ENCODE measurements at places on chromosomes 12 and 14. TPM values are rescaled to one million over a fixed set of nuclear protein-coding genes. Genes with fewer than 3 reads are reported as not detected.

DNA sequence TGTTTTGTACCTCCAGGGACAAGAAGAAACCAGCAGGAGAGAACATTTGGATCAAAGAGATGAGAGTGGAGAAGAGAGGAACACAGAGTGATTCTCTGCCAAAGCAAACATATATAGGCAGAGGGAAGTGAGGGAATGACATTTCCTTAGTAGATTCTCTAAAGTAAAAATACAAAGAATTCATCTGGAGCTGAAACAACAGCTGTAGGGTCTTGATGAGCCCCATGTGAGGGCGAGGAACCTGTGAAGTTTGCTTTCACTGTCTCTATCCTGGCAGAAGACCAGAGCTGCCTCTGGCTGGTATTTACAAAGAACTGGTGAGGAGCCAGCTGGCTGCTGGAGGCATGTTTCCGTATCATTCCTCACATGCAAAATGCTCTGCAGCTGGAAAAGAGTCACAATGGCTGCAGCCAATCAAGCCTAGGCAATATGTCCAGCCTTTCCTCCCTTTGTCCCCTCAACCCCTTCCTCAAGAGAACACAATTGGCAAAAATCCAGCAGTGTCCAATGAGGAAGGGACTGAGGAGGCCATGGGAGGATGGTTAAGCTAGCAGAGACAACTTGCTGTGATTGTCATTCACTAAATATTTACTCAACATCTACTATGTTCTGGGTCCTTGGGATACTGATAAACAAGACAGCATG lies 122.5 kb downstream of the PHLDA1 start:
- peak; percentile 36 for DNase-seq
- peaks cover 17% of the 10 kb centered on the region for H3K4me1 ChIP-seq
- no peaks in the 10 kb centered on the region for H3K27me3 ChIP-seq
- peak overlapping the region; percentile 30 for H3K27ac ChIP-seq

DNA sequence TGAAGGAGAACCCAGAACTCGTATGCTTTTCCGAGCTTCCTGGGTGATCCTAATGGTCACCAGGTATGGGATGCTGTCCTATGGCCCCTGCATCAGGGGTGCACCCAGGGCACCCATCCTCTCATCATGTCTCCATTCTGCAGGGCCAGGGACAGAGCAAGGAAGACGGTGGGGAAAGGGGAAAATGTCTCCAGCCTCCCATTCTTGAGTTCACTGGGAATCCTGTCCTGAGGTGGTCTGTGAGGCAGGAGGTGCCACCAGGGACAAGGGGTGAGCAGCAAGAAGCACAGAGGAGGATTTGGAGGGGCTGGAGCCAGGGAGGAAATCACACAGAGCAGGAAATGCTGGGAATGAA lies 14.9 kb upstream of the SLC6A12 start:
- no peaks in the 10 kb centered on the region for H3K36me3 ChIP-seq
- no peak overlapping the region for H3K4me3 ChIP-seq
- H3K27me3 ChIP-seq = no peaks in the 10 kb centered on the region

DNA sequence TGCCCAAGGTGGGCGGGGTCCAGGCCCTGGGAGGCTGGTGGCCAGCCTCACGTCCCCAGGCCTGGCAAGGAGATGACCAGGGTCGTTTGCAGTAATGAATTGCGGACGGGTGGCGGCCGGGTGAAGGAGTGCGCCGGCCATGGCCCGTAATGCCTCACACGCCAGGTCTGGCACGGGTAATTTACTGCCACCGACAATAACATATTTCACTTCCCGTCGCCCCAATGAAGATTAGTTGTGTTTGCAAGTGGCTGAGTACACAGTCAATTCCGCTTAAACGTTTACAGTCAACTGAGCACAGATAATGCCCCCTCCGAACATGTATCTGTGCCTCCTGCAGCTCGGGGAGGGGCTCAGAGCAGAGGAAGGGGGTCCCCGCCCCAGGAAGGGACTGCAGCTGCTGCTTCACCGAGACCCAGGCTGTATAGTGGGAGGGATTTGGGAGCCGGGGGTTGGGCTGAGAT lies 48.3 kb downstream of the MVK start:
- H3K27me3 ChIP-seq = no peaks in the 10 kb centered on the region
- no peaks in the 10 kb centered on the region for H3K36me3 ChIP-seq
- H3K4me3 ChIP-seq = no peak overlapping the region
- DNase-seq = no peak
- H3K27ac ChIP-seq = no peak overlapping the region
- no peaks in the 10 kb centered on the region for H3K4me1 ChIP-seq

DNA sequence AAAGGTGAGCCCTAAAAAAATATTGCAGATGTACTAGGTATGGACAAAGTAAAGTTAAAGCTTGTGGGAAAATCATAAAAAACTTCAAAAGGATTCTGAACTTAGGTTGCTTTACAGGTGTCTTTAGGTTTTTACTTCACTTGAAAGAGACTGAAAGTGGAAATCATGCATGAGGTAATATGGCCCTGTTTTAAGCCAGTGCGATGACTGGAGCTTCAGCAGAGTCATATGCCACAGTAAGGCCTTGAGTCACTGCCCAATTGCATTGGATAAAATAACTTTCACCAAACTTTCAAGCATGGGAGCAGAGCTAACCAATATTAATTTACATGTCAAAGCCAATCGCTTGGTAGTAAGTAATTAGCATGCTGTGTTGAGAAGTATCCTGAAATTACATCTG lies 63.9 kb upstream of the TMEM260 start:
- no peak overlapping the region for H3K27ac ChIP-seq
- H3K27me3 ChIP-seq = no peaks in the 10 kb centered on the region
- H3K4me1 ChIP-seq = no peaks in the 10 kb centered on the region
- no peaks in the 10 kb centered on the region for H3K36me3 ChIP-seq

GRCh38 chr12:23810329-23810902 lies 139.1 kb downstream of the SOX5 start:
- no peaks in the 10 kb centered on the region for H3K36me3 ChIP-seq
- no peak for DNase-seq
- no peak overlapping the region for H3K4me3 ChIP-seq
- no peaks in the 10 kb centered on the region for H3K27me3 ChIP-seq

GRCh38 chr14:100633406-100633805 lies 46.2 kb upstream of the BEGAIN start:
- peak; percentile 57 for DNase-seq
- H3K4me3 ChIP-seq = no peak overlapping the region
- no peak overlapping the region for H3K27ac ChIP-seq
- no peaks in the 10 kb centered on the region for H3K27me3 ChIP-seq

DNA sequence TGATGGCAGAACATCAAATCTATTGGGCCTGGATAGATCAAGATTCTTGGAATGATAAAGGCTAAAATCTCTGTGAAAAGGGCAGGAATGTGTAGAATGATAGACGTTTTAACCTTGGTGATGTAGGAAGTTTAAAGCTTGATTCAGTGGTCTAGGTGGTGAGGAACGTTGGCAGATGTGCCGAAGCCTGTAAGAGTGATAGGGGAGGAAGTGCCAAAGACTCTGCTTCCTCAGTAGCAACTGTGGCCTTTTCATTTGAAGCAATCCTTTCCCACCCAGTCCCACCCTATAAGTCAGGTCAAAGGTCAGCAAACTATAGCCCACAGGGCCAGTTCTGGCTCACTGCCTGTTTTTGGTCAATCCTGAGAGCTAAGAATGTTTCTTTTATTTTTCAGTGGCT lies 62.2 kb downstream of the MBIP start:
- DNase-seq = no peak
- H3K4me1 ChIP-seq = no peaks in the 10 kb centered on the region
- no peak overlapping the region for H3K27ac ChIP-seq
- H3K4me3 ChIP-seq = no peak overlapping the region

GRCh38 chr14:58491593-58491992 lies 64.1 kb downstream of the KIAA0586 start:
- no peaks in the 10 kb centered on the region for H3K27me3 ChIP-seq
- peaks cover 51% of the 10 kb centered on the region for H3K36me3 ChIP-seq
- no peak for DNase-seq
- no peaks in the 10 kb centered on the region for H3K4me1 ChIP-seq
- H3K4me3 ChIP-seq = no peak overlapping the region

- DNase-seq = no peak
- H3K27ac ChIP-seq = no peak overlapping the region
- H3K4me1 ChIP-seq = no peaks in the 10 kb centered on the region
- H3K36me3 ChIP-seq = no peaks in the 10 kb centered on the region
These were observed 25.7 kb downstream of the RDH12 start for GRCh38 chr14:67727361-67727760.

Gene PRKCH
- 35.2 TPM for total RNA-seq

Gene KRT78
- total RNA-seq = not detected

Gene CIT
- 7.0 TPM for total RNA-seq

Gene KRT75
- not detected for total RNA-seq

Gene SELPLG
- 28.3 TPM for total RNA-seq
